ENCODE measurements at places on chromosomes 11 and 22.

GRCh38 chr22:42263944-42264343 is 6.5 kb downstream of the TCF20 start:
- no peak for DNase-seq

GRCh38 chr11:109706945-109707344 is 285.0 kb downstream of the C11orf87 start:
- DNase-seq = no peak

GRCh38 chr11:30100495-30100894 is 83.7 kb upstream of the KCNA4 start:
- DNase-seq = no peak

DNA sequence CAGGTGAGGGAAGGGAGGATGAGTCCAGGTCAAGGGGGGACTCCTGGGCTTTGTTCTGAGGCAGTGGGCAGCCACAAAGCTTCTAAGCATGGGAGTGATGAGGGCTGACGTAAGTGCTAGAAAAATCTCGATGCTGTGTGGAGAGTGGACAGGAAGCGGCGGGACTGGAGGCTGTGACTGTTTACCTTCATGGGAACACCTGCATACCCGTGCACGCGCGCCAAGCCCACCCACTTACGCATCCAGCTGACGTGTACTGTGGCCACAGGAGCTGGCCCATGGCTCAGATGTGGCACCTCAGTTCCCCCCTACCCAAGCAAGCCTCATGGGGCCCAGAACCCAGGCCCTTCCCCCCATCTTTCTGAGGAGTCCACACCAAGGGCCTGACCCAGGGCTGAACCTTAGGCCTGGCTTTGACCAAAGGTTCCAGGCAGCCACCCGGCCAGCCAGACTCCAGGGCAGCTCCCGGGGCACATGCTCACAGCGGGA is 14.0 kb downstream of the MYRF start:
- no peak for DNase-seq

GRCh38 chr11:111376181-111376871 is 2.7 kb downstream of the POU2AF1 start:
- no peak for DNase-seq

- no peak for DNase-seq
Measured at GRCh38 chr22:27993774-27994350, 74.8 kb upstream of the PITPNB start.

DNA sequence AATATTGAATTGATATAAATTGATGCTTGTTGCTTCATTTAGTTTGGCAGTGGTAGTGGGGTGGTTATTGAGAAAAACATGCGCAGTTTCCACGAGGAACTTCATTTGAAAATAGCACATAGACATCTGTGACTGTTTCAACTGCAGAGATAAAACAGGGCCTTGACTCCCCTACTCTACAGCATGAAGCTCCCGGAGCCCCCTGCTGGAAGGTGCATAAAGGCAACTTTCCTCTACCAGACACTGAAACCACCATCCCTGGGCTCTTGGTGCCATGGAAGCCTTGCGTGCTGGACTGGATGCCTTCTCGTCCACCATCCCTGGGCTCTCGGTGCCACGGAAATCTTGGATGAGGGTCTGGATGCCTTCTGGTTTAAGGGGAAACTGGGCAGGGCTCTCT is 195.9 kb downstream of the CSNK2A3 start:
- DNase-seq = peak; percentile 43

GRCh38 chr11:64838600-64839334 is 5.7 kb downstream of the CDC42BPG start:
- DNase-seq = no peak

DNA sequence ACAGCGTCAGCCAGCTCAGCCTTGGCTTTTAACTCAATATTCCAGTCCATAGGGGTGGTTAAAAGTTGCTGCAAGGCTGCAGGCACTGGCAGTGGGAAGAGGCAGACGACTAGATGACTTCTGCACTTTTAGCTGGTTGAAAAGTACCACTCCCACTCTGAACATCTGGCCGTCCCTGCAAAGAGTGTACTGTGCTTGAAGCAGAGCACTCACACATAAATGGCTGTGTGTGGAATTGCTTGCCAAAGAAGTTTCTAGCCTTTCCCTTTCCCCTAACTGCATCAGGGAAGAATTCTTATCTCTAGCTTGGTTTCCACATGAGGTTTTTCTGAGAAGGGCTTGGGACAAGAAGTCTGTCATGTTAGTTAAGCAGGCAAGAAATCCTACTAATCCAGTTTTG is 5.1 kb upstream of the PHLDB1 start:
- DNase-seq = no peak

DNA sequence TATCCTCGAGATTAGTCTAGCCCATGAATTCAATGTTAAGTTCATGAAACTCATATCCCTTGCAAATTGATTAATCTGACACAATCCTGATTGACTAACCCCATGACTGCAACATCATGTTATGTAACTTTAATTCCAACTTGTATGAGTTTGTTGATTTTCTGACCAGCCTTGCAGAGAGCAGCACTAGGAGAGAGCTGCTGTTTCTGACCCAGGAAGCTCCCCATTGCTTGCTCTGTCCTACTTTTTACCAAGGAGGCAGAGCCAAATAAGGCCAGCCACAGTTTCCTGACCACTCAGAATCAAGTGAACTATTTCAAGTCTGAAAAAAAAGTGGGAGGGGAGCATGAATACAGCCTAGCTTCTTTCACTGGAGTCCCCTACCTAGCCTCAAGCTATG is 13.2 kb downstream of the MPZL3 start:
- no peak for DNase-seq

GRCh38 chr22:21800552-21801303 is 65.1 kb upstream of the YPEL1 start:
- no peak for DNase-seq

DNA sequence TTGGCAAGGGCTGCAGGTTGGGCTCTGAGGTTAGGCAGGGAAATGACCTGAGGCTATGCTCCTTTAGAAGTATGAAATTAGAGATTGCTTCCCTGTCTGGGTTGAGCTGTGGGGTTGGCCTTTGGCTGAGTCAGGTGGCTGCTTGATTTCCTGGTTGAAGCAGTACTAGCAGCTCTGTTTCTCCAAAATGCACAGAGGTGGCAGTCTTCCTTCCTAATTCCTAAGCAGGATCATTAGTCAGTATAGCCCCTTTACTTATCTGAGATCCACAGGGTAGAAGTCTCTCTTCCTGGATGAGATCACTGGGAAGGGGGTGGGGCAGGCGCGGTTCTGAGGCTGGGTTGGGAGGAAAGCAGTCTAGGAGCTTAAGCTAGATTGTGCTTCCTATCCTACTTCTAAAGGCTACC is 1917.5 kb downstream of the LRRC4C start:
- DNase-seq = no peak

- DNase-seq = no peak
Measured at GRCh38 chr11:30017445-30017895, 640 bp upstream of the KCNA4 start.

- no peak for DNase-seq
Measured at GRCh38 chr11:85810521-85810870, 445 bp downstream of the SYTL2 start.

DNA sequence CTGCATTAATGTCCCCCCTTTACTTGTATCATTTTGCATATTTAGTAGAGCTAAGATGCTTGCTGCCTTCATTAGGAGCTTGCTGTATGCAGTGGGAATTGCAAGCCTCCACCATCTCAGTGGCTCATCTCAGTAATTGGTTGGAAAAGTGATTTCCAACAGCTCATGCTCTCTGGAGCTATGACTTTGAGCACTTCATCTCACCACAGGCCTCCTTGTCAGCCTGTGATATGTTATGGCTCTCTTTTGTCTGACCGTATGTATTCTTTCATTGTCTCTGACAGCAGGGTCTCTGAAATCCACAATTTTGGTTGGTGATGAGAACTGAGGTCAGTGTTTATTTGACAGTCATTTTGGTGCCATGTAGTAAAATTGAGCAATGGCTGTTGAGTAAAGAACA is 345.1 kb downstream of the FAT3 start:
- DNase-seq = no peak

DNA sequence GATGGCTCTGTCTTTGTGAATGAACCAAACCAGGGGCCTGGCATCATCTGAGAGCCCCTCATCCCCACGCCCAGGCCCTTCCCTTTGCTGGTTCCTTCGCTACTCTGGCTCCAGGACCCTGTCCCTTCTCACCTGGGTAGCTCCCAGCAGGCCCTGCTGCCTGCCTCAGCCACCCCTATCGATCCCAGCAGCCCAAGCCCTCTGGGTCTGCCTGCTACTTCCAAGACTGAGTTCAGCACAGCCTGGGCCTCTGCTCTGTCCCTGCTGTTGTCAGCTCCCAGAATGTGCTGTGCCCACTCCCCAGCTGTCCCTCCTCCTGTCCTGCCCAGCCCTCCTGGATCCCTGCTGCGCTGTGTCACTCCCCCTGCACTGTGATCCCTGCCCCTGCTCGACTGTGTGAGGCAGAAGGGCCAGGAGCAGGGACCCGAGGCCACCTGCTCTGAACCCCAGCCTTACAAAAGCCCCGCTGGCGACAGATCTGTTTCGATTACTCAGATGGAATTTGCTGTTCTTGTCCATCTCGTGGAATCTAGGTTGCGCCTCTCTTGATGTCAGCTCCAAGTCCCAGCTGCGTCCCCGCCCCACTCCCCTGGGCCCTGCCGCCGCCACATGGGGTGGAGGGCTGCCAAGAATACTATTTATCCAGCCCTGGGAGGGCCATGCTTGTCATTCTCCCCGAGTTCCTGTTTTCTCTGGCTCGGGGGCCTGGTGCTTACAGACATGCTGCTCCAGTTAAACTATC is 13.0 kb downstream of the MRPL21 start:
- no peak for DNase-seq

GRCh38 chr11:133204158-133204557 is 328.1 kb downstream of the OPCML start:
- DNase-seq = no peak

GRCh38 chr22:36026741-36027140 is 1.9 kb downstream of the RBFOX2 start:
- DNase-seq = no peak

- DNase-seq = peak; percentile 80
Measured at GRCh38 chr11:119195680-119196079, 10.4 kb downstream of the NHERF4 start.

DNA sequence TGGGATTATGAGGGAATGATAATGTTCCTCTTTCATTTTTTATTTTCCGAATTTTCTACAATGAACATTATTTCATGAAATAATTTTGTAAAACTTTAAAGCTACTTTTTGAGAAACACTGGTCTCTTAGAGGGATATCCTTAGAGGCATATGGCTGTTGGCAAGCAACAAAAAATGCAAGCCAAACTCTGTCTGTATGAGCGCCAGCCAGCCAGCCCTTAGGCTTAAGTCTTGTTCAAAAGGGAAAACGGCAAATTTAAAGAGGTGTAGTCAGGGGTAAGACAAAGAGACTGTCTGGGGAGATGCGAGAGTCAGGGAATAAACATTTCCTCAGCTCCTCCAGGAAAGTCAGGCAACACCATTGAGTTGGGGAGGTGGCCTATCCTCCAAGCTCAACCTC is 22.5 kb downstream of the ASCC2 start:
- no peak for DNase-seq

- no peak for DNase-seq
Measured at GRCh38 chr11:113885897-113886296, 10.5 kb upstream of the USP28 start.
